GM04503 (cell line): ENCODE measurements at places on chromosomes 5 and 9.
A peak's percentile ranks its signal among the peaks of the same experiment; 100 is the strongest.

GRCh38 chr9:96121136-96121535 lies 180.8 kb downstream of the HSD17B3 start:
- DNase-seq: no peak

- no peak for DNase-seq
Measured at GRCh38 chr5:6194906-6195612, 183.3 kb downstream of the MED10 start.

- no peak for DNase-seq
Measured at GRCh38 chr9:81649475-81650240, 39.7 kb downstream of the TLE1 start.

DNA sequence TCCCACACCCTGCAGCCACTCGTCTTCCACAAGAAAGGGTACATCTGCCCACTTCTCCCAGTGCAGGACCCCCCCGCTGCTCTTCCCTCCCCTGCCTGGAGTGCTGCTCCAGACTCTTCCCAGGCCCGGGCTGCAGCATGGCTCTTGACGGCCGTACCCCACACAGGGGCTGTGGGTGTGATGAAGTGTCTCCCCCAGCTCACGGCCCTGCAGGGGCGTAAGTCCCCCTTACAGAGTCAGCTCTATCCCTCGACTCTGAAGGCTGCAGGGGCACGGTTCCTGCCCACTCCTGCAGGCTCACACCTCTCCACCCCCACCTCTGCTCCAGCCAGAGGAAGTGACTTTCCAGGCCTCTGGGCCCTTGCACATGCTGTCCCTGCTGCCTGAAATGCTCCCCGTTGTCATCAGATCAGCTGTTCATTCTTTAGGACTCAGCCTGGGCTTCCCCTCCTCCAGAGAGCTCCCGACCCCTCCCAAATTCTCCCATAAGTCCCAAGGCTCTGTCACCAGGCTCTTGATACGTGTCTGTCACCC lies 180.6 kb upstream of the IER5L start:
- DNase-seq: no peak

- peak; percentile 96 for DNase-seq
Measured at GRCh38 chr5:136058039-136058971, 29.5 kb downstream of the TGFBI start.

DNA sequence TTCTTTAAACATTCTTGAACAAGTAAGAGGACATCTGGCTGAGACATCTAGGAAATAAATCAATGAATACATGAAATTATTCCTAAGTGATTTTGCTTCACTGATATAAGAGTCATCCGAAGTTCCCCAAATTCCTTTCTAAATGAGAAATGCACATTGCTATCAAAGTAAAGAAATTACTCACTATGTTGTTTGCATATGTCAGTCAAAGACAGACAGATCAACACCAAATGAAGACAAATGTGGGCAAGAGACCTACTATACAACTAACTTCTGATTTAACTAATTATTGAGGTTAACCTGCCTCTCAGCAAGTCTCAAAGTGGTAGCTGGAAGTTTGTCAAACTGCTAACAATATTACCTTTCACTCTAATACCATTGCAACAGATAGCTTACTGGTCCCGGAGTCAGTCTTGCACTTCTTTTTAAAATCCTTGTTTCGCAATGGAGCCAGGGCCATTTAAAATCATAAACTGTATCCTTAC lies 13.2 kb downstream of the TUT7 start:
- no peak for DNase-seq

- peak; percentile 99 for DNase-seq
Measured at GRCh38 chr9:129910628-129911567, 75.6 kb downstream of the USP20 start.

GRCh38 chr5:159825551-159826051 lies 90.7 kb upstream of the ADRA1B start:
- no peak for DNase-seq

DNA sequence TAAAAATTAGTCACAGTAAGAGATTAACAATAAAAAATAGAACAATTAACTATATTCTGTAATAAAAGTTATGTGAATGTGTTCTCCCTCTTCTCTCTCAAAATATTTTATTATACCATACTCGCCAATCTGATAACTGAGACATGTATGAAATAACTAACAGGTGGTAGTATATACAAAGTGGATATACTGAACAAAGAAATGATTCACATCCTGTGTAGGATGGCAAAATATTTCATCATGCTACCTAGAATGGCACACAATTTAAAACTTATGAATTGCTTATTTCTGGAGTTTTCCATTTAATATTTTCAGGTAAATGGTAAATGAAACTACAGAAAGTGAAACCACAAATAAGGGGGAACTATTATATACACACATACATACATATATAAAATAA lies 152.5 kb downstream of the RNF180 start:
- DNase-seq: no peak

DNA sequence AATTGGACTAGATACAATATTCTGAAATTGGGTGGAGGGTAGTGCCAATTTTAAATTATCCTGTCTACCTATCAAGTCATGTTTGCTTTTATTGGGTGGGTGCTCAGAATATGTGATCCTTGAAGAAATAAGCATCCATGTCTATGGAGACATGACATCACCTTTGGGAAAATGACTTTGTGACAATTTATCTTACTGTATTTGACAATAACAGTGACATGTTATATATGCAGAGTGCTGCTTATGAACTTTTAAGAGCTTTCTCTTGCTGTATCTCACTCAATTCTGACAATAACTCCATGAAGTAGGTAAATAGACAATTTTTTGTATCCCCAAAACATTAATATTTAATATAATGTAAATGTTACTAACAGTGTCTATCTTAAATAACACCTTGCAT lies 15.1 kb upstream of the ACTBL2 start:
- DNase-seq: no peak

DNA sequence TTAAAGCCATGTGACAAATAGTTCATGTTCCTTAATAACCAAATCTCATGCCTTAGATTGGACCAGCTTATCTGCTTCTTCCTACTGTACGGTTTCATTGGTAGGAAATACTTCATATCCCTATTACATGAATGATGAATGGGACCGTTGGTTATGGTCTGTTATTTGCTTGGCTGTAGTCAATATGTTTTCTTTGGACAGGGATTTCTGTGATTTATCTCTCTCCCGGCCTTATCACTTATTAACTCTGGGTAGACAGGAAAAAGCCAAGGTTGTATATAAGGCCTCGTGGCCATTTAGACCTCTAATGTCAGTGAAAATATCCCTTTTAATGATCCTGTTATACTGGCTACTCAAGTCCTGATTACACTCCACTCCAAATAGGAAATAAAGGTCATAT lies 330.6 kb downstream of the EBF1 start:
- no peak for DNase-seq
